ENCODE measurements at places on chromosomes 3 and 15.

DNA sequence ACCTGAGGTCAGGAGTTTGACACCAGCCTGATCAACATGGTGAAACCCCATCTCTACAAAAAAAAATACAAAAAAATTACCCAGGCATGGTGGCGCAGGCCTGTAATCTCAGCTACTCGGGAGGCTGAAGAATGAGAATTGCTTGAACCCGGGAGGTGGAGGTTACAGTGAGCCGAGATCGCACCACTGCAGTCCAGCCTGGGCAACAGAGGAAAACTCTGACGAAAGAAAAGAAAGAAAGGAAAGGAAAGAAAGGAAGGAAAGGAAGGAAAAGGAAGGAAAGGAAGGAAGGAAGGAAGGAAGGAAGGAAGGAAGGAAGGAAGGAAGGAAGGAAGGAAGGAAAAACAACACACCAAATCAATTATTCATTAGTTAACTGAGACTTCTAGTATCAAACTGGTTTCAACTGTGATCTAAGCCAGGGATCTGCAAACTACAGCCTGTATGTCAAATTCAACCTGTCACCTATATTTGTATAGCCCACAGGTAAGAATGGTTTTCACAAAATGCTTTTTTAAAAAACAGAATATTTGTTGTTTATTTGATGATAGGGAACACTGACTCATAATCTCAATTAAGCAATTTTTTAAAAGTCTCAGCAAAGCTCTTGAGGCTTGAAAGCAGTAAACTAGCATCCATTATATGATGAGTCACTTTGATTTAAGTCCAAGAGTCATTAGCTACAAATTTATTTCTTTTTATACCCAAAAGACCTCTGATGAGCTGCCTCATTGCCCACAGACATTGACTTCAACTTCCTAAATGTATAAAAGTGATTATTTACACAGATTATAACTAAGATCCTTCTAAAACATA, 127.6 kb downstream of the TBL1XR1 start:
- no peak for DNase-seq

DNA sequence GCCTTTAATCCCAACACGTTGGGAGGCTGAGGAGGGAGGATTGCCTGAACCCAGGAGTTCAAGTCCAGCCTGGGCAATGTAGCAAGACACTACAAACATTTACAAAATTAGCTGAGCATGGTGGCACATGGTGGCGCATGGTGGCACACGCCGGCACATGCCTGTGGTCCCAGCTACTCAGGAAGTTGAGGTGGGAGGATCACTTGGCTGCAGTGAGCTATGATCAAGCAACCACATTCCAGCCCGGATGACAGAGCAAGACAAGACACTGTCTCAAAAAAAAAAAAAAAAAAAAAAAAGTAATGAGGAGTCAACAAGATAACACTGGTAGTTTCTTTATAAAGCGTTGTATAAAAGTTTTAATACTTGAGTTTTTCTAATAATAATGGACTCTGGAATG, 10.1 kb downstream of the FEZF2 start:
- DNase-seq = no peak

GRCh38 chr3:71724584-71725270, 475 bp downstream of the EIF4E3 start:
- peak; percentile 54 for DNase-seq

- DNase-seq = peak; percentile 84
These were observed 10.1 kb upstream of the CAMK1 start for GRCh38 chr3:9779721-9780457.

DNA sequence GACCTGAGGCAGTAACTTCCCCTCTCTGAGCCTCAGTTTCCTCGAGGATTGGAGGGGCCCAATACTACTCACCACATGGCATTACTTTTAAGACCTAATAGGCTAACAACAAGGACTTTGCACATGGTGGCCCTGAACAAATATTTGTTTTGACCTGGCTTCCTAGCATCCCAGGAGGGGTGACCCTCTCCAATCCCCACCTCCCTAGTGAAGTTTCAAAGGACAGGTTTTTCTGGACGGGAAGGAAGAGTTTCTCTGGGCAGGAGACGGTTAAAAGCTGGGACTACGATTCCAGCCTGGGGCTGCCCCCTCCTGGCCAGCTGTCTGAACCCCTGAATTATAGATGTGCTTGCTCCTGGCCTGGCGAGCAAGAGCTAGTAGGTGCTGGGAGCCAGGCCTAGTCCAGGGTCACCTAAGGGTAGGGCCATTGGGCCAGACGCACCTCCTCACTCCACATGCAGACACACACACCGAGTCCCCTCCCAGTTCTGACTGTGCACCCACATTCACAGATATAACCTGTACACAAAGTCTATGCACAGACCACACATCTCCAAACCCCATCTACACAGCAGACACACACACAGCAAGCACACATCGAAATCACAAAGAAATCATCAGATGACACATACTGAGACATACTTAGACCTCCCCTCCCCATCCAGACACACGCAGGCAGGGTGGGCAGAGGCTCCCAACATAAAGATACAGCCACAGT, 2.7 kb upstream of the ISL2 start:
- peak; percentile 40 for DNase-seq

- DNase-seq = no peak
These were observed 42.9 kb downstream of the FGD5 start for GRCh38 chr3:14861446-14862302.

- DNase-seq = no peak
These were observed 61.4 kb downstream of the BFSP2 start for GRCh38 chr3:133461291-133461690.

GRCh38 chr3:107285197-107285596, 92.0 kb upstream of the CCDC54 start:
- no peak for DNase-seq

- DNase-seq = peak; percentile 60
These were observed 975 bp upstream of the FOXP1 start for GRCh38 chr3:71584394-71585011.

DNA sequence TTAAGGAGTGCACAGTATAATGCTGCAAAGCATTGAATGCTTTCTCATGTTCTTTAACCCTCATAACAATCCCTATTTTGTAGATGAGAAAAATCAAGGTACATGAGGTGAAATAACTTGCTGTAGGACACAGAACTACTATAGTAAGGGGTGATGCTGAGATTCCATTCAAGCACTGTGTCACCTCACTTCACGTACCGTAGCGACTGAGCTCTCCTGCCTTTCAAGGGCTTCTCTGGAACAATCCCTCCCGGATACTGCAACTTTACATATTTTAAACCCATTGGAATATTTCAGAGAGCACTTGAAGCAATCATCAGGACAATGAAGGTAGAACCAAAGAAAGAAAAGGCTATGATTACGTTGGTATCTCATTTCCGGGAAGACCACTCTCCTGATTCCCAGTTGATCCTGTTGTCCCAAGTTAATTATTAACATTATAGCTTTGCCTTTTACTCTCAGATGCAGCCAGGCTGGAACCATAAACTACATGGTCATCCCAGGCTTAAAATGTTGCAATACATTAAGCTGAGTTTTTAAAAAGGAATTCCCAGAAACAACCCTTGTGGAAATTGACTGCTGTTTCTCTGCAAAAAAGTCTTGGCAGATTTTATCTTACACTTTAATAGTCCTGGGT, 252.2 kb upstream of the IGF1R start:
- no peak for DNase-seq

DNA sequence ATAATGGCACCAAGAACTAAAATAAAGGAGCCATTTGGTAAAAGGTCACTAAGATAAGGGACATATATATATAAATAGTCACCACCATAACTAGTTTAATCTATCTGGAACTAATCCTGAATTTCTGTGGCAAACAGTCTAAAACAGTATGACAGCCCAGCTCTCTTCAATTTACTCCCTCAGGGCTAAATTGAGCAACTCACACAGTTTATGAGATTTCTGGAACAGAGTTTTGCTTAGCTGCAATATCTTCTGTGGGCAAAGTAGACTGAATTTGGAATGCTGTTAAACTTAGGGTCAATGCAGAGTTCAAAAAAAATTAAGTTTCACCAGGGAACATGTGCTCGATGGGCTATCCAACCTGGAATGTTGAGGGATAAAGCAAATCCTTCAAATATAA, 70.1 kb upstream of the VEPH1 start:
- DNase-seq = no peak

GRCh38 chr3:35746492-35746891, 107.2 kb downstream of the ARPP21 start:
- DNase-seq = no peak

- no peak for DNase-seq
These were observed 22.3 kb upstream of the PSTPIP1 start for GRCh38 chr15:76972389-76973361.

GRCh38 chr3:158794936-158795518, 6.8 kb upstream of the MFSD1 start:
- DNase-seq = no peak

DNA sequence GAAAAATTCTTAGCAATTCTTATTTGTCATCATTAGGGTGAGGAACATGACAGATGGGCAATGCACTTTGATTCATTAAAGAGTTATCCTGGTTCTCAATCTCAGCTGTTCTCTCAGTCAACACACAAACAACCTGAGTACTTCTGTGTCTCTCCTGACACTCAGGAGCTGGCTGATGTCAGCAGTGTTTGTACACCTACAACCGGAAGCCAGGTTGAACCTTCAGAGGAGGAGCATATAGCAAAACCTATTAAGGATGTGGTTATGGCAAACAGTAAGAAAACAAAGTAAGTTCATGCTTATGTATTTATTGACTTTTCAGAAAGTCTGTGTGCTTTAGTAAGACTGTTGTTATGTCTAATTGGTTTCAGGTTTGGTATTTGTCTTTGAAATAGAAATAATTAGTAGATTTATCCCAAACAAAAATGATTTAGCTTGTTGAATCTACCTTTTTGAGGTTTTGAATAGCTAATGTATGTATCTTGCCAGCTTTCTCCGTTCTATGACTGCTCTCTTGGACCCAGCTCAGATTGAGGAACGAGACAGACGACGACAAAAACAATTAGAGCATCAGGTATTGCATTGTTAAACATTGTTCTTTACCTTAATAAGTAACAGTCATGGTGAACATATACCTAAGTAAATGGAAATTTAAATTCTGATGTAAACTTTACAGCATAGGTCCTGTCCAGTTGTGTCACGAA, 36.6 kb downstream of the CCDC66 start:
- peak; percentile 79 for DNase-seq

- peak; percentile 47 for DNase-seq
These were observed 106.3 kb downstream of the ZBTB20 start for GRCh38 chr3:115040673-115041286.

GRCh38 chr3:171349392-171349791, 110.8 kb downstream of the TNIK start:
- no peak for DNase-seq

DNA sequence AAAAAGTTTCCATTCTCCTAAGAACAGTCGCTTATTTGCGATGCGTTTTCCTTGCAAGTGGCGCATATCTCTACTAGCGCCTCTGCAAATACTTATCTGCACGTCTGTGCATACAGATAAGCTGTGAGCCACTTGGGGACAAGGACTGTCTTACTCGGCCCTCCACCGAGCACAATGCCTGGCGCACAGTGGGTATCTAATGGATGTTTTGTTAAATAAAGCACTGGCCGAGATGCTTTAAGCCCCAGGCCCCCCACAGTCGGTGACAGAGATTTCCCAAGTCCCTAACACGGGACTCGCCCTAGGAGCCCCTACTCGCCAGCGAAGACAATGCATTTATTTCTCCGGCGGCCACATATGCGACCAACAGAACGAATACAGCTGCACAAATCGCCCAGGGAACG, 503 bp downstream of the HLTF start:
- DNase-seq = peak; percentile 60

DNA sequence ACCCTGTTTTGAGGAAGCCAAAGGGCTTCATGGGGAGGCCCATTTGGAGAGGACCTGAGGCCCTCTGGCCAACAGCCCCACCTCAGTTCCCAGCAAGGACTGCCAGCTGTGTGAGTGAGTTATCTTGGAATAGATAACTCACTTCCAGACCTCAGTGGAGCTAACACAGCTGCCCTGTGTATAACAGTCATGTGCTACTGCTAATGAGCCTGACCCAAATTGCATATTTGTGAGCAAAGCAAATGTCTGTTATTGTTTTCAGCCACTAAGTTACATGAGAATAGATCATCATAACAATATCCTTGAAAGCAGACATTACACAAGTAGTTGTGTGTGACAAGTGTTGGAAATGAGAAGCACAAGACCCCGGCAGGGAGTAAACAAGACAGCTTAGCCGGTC, 355.8 kb downstream of the MCTP2 start:
- DNase-seq = no peak

DNA sequence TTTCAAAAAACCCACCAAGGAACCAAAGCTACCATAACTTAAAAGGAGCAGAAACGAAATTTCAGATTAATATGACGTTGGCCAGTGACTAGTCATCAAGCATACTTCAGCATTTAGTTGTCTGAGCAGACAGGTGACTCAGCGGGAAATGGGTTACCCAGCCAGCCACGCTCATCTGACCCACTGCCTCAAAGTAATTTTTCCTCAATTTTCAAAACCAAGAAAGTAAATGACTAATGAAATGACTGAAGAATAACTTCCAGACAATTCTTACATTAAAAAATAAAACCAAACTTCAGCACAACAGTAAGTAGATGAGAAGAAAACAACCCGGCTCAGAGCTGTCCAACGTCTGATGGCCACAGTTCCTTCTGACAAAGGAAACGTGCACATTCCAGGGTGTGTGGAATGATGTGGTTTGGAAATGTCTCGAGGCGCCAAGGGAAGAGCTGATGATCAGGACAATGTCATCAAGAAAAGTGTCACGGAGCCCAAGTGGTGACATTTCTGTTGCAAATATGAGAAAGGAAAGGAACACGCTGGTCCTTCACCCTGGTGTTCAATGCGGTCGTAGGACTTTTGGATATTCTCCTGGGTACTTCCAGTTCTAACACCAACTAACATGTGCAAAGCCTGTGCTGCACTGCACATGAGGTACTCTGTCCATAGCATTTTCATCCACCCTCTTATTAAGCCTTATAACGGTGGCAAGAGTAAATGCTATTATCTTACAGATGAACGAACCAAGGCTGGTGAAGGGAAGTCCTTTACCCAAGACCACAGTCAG, 79.1 kb downstream of the FOXP1 start:
- no peak for DNase-seq

- DNase-seq = no peak
These were observed 15.3 kb upstream of the ROPN1 start for GRCh38 chr3:124007186-124007585.

DNA sequence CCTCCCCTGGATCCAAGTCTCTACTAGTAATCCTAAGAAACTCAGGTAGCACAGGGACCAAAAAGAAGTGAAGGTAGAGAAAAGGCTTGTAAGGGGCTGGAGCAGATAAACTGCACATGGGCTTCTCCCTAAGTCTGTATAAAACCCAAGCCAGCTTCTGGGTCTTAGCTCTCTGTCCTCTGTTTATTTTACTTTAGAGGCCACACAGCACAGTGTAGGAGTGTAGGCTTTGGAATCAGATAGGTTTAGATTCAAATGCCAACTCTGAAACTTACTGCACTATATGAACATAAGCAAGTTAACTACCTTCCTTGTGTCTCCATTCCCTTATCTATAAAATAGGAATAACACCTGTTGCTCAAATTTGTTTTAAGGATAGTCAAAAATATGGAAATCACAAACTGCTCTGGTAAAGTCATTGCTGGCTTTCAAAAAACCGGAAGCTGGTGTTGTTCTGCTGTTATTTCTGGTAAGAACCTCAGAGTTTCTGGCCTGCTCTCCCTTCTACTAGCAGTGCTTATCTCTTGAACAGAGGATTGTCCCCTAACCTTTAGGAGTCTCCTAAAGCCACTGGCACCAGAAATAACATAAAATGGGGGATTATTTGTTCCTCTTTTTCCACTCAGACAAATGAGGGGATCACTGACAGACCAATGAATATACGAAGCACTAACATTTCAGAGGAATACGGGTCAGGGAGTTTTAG, 33.8 kb downstream of the PIK3R4 start:
- DNase-seq = no peak

GRCh38 chr3:24025805-24026204, 80.7 kb downstream of the NR1D2 start:
- no peak for DNase-seq

- DNase-seq = no peak
These were observed 117.0 kb upstream of the MANF start for GRCh38 chr3:51268132-51268531.

Data from activated CD8-positive, alpha-beta memory T cell treated with anti-CD3 and anti-CD28 coated beads, Interleukin-2, amount 10 ng/mL, durations not matched to agents 7 days and 5 days (primary cell).